ENCODE measurements at places on chromosomes 5 and 9.

- DNase-seq, result no peak
These were observed 9.7 kb downstream of the QSOX2 start for GRCh38 chr9:136235709-136236455.

GRCh38 chr9:2154731-2155130 lies 139.6 kb downstream of the SMARCA2 start:
- DNase-seq, result no peak

- no peak for DNase-seq
These were observed 89.6 kb downstream of the RIC1 start for GRCh38 chr9:5718296-5719032.

DNA sequence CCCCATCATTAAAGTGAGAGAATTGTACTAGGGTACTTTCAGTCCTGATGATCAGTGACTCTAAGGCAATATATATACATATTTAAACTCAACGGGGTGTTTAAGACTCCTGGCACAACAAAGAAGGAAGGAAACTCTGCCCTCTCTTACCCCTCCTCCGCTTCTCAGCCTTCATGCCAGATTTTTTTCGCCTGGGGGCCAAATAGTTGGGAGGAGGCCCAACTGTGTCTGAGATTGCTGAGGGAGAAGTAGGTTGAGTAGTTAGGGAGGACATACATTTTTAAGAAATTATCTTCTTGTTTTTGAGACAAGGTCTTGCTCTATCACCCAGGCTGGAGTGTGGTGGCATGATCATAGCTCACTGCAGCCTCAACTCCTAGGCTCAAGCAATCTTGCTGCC lies 127.7 kb upstream of the SHB start:
- DNase-seq, result no peak

GRCh38 chr5:125331987-125332598 lies 585.7 kb upstream of the ZNF608 start:
- no peak for DNase-seq

DNA sequence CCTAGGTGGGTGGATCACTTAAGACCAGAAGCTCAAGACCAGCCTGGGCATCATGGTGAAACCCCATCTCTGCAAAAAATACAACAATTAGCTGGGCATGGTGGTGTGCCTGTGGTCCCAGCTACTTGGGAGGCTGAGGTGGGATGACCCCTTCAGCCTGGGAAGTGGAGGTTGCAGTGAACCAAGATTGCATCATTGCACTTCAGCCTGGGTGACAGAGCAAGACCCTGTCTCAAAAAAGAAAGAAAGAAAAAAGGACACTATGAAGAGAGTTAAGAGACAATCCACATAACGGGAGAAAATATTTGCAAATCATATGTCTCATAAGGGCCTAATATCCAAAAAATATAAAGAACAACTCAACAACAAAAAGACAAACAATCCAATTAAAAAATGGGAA lies 57.9 kb downstream of the NDST1 start:
- no peak for DNase-seq

DNA sequence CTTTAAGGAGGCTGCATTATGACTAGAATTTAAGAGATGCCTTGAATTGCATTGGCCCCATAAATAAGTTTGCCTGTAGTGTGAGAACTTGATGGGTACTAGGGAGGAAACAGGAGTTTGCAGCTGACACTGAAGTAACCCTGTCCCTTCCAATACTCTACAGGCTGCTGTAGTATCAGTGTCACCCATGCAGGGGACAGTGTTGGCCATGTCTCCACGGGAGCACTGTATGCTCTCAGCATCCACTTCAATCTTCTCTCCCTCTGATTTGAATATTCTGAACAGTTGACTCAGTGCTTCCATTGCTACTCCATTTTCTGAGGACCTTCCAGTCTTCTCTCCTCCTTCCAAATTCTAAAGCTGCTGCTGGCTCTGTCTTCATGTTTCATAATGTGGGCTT lies 11.4 kb upstream of the IFNA14 start:
- no peak for DNase-seq

DNA sequence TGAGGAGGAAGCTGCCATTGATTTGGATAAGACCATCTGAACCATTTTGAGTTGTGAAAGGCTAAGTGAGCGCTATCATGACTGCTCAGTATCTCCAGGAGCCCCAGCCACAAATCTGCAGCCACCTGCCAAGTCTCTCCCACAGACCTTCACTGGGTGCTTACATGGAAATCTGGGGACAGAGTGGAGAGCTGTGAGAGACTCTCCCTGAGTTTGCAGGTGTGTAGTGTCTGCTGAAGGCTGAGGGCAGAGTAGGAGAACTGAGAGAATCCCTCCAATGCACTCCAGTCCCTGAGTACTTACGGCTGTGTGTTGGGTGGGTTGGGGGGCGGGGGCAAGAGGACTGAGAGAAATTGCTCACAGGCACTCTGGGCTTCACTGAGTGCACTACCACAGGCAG lies 123.7 kb downstream of the PRELID2 start:
- DNase-seq, result no peak

GRCh38 chr5:128053291-128053954 lies 30.1 kb upstream of the SLC12A2 start:
- no peak for DNase-seq

DNA sequence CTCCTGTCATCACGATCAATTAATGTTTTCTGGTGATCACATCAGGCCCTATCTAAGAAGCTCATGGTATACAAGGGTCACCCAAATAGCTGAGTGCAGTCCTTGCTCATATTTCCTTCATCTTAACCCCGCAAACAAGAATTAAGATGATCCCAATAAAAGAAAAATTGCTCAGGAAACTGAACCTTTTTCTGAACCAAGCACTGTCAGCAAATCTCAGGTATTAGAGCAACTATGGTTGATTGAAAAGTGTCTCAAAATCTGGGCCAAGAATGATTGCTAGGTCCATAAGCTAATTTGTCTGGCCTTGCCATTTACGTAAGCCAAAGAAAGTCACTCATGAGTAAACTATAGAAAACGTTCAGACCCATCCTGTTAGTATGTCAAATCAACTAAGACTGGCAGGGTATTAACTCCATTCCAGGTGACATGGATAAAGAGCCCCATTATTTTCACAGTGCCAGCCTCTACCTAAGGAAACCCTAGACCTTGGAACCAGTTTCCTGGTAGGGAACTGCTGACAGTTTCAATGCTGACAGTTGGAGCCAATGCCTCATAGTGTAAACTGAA lies 209.3 kb downstream of the DEPDC1B start:
- DNase-seq, result no peak

GRCh38 chr5:167232675-167233311 lies 1058.7 kb upstream of the WWC1 start:
- DNase-seq, result no peak

- no peak for DNase-seq
These were observed 267.6 kb upstream of the IRX2 start for GRCh38 chr5:3019045-3019444.

GRCh38 chr5:58403822-58404433 lies 56.0 kb downstream of the PLK2 start:
- DNase-seq, result no peak

DNA sequence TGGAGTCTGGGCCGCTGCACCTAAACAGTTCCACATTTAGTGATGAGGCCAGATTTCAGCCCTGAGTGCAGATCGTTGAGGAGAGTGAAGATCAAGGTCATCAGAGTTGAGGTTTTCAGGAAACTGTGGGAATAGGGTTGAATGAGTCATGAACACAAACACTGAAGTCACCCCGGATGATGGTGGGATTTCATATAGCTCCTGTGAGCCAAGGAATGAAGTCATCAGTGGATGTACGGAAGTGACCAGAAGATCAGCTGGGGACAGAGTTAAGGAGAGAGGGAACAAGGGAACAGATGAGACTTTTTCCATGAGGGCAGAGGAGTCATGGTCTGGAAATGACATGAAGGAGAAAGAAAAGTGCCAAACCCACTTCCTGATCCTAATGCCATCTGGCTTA lies 36.5 kb downstream of the PALM2AKAP2 start:
- no peak for DNase-seq

GRCh38 chr5:178221282-178221681 lies 11.3 kb downstream of the PHYKPL start:
- no peak for DNase-seq

DNA sequence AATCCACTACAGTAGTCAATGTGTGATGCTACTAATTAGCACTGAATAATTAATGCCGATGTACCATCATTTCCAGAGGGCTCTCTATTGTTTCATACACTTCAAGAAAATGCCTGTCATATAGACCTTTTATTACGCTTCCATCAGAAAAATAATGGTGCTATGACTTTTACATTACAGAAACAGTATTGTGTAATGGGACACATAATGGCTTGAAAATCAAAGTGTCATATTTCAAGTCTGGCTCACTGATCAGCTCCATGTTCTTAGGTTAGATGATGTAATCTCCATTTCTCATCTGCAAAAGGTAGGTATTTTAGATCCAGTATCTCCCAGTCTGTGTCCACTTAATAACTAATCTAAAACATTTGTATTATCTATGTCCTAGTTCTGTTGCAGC lies 990.6 kb upstream of the TYRP1 start:
- no peak for DNase-seq

DNA sequence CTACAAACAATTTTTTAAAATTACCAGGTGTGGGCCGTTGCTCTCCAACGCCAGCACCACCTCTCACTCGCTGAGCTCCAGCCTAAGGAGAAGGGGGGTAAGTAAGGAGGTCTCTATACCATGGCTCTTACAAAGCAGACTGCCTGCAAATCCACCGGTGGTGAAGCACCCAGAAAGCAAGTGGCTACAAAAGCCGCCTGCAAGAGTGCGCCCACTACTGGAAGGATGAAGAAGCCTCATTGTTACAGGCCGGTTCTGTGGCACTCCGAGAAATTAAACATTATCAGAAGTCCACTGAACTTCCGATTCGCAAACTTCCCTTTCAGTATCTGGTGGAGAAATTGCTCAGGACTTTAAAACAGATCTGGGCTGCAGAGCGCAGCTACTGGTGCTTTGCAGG lies 46.0 kb downstream of the CDO1 start:
- DNase-seq, result no peak

GRCh38 chr5:66969963-66970362 lies 226.6 kb downstream of the CD180 start:
- DNase-seq, result no peak

DNA sequence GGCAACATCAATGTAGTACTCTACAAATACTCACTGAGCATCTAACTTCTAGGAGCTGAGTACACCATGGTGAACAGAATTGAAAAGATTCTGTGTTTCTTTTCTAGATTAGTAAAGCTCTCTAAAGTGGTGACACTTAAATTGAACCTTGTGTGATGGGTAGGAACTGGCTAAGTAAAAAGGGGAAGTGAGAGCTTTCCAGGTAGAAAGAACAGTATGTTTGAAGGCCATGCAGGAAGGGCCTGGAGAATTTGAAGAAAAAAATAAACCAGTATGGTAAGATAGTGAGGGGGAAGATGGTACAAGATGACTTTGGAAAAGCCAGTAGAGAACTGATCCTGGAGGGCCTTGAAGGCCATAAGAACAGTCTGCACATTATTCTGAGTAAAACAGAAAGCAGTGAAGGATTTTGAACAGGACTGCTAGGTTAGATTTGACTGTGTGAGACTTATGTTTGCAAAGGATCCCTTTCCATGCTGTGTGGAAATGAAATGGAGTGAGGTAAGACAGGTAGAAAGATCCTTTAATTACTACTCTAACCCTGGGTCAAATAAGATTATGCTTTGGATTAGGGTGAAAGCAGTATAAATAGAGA lies 46.7 kb upstream of the UBQLN1 start:
- DNase-seq, result no peak

DNA sequence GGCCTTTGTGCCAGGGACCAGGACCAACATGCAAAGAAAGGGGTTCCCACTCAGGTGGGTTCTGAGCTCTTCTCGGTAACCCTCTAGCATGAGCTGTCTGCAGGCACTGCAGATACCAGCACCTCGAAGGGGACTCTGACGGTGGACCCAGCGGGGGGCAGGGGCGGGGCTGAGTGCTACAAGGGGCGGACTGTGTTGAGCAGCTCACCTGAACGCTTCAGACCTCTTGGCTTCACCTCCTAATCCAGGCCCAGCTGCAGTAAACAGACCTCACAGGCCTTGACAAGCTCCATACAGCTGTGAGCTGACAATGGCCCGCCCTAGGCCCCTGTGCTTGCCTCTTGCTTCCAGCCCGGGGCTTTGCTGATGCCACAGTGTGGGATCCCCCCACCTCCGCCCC lies 48.4 kb downstream of the C9orf50 start:
- no peak for DNase-seq

DNA sequence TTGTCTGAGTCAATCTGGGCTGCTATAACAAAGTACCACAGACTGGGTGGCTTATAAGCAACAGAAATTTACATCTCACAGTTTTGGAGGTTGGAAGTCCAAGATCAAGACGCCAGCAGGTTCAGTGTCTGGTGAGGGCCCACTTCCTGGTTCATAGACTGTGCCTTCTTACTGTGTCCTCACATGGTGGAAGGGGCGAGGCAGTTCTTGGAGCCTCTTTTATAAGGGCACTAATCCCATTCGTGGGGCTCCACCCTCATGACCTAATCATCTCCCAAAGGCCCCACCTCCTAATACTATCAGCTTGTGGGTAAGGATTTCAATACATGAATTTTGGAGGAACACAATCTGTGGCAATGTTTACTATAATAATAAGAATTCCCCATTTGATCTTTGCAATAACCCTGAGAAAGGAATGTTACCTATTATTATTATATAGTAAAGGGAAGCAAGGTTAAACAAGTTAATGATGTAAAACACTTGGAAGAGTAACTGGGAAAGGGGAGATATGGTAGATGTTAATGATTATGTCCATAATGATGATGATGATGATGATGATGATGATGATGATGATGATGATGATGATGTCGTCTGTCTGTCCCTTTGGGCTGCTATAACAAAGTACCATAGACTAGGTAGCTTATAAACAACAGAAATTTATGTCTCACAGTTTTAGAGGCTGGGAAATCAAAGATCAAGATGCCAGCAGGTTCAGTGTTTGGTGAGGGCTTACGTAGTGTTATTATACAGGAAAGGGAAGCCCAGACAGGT lies 40.8 kb downstream of the WHRN start:
- DNase-seq, result no peak

DNA sequence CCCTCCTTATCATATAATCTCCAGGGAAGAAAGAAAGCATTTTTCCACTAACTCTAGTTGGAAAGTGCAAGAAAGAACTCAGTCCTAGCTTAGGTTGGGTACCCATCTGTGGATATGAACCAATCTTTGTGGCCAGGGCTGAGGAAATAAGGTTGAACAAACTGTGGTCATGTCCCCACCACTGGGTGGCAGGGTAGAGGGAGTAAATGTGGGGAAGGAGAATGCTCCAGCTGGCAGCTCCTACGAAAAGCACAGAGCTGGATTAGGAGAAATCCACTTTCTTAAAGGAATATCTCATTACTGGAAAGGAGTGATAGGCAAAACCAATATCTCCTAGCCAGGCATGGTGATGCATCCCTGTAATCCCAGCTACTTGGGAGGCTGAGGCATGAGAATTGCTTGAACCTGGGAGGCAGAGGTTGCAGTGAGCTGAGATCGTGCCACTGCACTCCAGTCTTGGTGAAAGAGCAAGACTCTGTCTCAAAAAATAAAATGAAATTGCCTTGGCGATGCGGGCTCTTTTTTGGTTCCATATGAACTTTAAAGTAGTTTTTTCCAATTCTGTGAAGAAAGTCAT lies 175.1 kb downstream of the CCDC192 start:
- DNase-seq, result peak; percentile 42

DNA sequence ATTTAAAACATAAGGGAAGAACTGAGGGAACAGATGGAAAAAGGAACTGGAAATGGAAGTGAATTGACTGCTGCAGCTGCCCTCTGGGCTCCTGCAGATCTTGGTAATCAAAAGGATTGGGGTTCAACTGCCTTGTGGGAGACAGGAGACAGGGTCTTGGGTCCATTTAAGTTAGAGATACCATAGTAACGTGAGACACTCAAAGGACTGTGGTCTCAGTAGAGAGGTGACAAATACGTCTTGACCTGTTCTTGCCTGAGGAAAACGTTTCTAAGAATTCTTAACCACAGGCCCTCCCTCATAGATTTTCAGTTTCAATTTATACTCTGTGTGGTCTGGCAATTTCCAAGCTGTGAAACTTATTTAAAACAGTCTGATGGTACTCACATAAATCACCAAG lies 100.8 kb upstream of the DHFR start:
- no peak for DNase-seq

All from head of caudate nucleus (tissue), 42 donors.